Activated naive CD4-positive, alpha-beta T cell (primary cell): ENCODE measurements at places on chromosomes 4 and X.

DNA sequence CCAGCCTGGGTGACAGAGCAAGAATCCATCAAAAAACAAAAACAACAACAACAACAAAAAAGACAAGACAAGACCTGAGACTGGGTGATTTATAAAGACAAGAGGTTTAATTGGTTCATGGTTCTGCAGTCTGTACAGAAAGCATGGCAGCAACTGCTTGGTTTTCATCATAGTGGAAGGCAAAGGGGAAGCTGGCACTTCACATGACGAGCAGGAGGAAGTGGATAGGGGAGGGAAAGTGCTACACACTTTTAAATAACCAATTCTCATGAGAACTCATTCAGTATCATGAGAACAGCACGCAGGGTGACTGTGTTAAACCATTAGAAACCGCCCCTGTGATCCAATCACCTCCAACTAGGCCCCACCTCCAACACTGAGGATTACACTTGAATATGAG, 28.4 kb upstream of the SLC10A7 start:
- DNase-seq, result no peak

- no peak for DNase-seq
These were observed 55.4 kb upstream of the DHX15 start for GRCh38 chr4:24639714-24640113.

DNA sequence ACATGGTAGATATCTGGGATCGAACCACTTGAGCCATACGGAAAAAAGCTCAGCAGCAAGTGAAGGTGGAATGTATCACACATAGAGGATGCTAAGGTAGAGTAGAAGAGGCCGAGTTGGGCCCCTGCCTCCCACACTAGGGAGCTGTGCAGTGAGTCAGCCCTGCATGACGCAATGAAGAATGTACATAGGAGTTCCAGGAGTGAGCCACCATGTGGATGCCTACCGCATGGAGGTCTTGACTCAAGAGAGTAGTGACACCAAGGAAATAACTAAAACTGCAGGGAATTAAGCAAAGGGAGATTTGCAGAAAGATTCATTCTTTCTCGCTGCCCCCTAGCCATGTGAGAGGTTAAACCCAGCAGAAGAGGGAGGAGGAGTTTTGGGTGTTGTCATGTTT, 389.6 kb upstream of the IGFBP7 start:
- no peak for DNase-seq

- no peak for DNase-seq
These were observed 1.7 kb downstream of the GALNT7 start for GRCh38 chr4:173170182-173170778.

DNA sequence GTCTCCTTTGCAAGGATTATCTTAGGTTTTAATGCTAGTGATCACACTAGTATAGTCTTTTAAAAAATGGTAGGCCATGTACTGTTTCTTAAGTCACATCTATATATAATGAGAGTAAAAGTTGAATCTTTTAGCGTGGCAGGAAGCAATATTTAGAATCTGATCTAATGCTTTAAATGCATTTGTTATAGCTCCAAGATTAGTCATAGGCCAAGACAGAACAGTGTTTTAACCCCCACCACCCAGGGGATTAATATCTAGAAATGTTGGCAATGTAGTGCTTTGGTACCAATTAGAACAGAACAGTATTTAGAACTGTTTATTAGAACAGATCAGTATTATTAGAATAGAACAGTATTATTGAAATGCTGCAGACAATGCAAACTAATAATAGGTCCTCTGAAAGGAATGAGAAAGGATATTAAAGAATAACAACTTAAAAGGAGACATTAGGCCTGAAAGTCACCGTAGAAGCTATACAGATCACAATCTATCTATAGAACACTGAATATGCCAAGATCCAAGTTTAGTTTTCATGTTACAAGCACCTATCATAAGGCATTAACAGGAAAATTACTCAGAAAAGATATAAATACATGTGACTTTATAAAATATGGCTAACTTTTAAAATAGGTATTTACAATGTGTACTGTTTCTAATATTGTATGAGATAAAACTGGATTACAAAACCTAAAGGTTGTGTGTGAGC, 146.2 kb downstream of the NPNT start:
- no peak for DNase-seq
